Activated T-helper 1 cell treated with anti-CD3 and anti-CD28 coated beads, Interleukin-2, amount 50 U/mL, for 16 hours (primary cell): ENCODE measurements at places on chromosomes 7 and 10.

- no peak for DNase-seq
These were observed 8.6 kb downstream of the BEND7 start for GRCh38 chr10:13520194-13520593.

- no peak for DNase-seq
These were observed 28.3 kb downstream of the NRP1 start for GRCh38 chr10:33306126-33306525.

- no peak for DNase-seq
These were observed 3.8 kb downstream of the RARRES2 start for GRCh38 chr7:150337659-150338081.

DNA sequence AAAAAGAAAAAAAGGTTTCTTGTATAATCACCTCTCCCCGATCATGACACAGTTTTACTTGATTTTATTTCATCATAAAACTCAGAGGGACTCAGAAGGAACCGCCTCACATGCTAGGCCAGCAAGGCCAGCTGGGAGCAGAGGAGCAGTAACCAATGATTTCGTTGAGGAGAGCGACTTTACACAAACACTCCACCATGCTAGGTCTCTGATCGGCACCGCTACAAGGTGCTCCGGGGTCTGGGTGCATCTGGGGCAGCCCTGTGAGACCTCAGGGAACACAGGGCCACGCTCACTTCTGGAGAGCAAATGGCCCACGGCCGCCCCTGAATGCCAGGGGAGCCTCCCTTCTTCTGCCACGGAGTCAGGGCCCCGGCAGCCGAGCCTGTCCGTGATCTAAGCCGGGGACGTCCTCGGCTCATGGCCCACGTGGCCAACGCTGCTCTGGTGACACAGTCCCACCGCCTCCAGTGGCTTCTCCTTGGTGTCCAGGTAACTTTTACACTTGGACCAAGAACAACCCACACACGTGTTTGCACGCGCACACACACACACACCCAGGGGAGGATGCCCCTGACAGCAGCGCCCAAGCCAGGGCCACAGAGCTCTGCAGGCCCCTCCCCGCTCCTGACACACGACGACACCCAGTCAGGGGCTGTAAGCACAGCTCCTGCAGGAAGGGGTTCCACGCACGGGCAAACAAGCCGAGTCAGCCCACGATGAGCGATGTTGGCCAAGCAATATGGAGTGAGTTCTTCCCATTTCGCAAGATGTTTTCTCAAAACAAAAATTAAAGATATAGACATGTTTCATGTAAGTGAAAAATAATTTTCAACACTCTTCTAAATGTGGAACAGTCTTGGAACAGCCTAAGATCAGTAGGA, 332.3 kb downstream of the DNAJB6 start:
- no peak for DNase-seq

GRCh38 chr7:132298790-132299189, 277.5 kb downstream of the PLXNA4 start:
- DNase-seq, result no peak

GRCh38 chr7:154650275-154650674, 352.6 kb downstream of the PAXIP1 start:
- DNase-seq, result no peak

- no peak for DNase-seq
These were observed 64.3 kb downstream of the RGS10 start for GRCh38 chr10:119478111-119478802.

- DNase-seq, result no peak
These were observed 39.5 kb downstream of the RSU1 start for GRCh38 chr10:16777473-16778370.

DNA sequence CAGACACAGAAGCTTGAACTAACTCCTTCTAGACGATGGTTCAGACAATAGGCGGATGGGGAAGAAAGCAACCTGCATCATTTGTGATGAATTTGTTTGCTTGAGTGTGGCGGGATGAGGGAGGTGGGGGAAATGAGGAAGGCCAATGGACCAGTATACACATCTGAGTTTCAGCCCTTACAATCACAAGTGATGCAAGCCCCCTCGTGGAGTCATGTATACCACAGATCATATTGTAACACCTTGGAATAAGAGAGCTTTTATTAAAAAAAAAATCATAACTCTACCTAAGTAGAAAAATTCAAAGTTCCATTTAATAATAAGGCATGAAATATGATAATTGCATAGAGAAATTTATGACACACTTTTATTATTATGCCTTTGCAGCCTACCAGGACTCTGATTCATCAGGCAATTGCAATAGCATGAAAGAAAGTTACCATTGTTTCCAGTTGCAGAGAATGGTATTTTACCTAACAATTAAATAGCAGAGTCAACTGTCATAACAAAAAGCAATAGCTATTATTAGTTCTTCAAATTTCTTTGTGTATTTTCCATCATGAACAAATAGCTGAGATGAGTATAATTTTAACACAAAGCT, 230.2 kb upstream of the AKR1E2 start:
- no peak for DNase-seq

DNA sequence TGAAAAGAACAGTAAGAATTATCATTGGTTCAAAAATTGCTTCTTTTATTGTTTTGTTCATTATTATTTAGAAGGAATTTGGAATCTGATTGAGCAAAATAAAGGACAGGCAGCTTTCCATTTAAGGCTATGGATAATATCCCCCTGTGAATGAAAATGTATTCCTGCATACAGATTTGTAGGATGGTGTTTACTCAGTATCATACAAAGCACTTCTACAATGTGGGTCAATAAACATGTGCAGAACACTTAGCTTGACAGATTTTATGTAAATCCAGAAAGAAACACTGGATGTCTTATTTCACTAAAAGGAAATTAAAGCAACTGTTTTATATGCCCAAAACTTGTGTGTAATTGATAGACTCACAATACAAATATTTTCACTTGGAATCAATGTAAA, 189.7 kb downstream of the THSD7A start:
- no peak for DNase-seq

GRCh38 chr7:37100735-37101331, 347.8 kb downstream of the ELMO1 start:
- no peak for DNase-seq

GRCh38 chr10:90642650-90643049, 215.2 kb downstream of the HTR7 start:
- no peak for DNase-seq

- no peak for DNase-seq
These were observed 18.6 kb upstream of the ADRB1 start for GRCh38 chr10:114024876-114025610.

DNA sequence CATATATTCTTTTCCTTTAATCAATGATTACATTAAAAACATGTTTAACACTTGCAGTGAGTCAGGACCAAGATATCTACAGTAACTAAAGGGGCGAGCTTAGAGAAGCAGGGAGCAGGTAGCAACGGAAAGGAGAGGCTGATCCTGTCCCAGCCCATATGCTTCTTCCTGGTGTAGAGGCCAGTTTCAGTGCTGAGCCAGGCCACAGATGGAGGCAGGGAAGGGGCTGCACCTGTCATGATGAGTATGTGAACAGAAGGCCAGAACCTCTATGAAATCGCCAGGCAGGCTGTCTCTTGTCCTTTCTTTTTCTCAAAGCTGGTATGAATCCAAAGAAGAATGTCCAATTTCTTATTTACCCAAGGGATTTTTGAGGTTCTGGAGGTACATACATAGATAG, 16.3 kb downstream of the REEP3 start:
- DNase-seq, result no peak

- no peak for DNase-seq
These were observed 1.5 kb downstream of the SFRP5 start for GRCh38 chr10:97770255-97770654.

- DNase-seq, result no peak
These were observed 2.4 kb upstream of the CHST3 start for GRCh38 chr10:71961831-71962230.

DNA sequence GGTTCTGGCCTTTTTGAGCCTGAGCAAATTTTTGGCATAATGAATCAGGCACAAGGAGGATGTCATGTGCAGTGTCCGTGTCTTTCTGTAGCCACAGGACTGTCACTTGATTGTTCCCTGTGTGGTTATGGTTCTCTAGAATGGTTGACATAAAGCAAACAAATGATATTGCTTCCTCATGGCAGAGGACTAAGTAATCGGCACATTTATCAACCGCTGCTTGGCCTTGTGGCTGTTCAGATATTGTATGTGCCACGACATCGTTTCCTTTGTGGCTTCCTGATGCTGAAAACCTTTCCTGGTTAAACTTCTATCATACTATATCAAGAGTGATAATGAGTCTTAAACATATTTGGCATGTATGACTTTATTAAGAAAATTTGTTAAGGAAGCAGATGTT, 598.8 kb downstream of the SUGCT start:
- no peak for DNase-seq

- DNase-seq, result no peak
These were observed 56.2 kb upstream of the TM9SF3 start for GRCh38 chr10:96642973-96643372.

GRCh38 chr7:70229242-70229641, 631.0 kb downstream of the AUTS2 start:
- DNase-seq, result no peak

GRCh38 chr7:4706384-4707216, 24.5 kb downstream of the FOXK1 start:
- DNase-seq, result no peak
